ENCODE measurements at places on chromosomes 6 and 20.
A peak's percentile ranks its signal among the peaks of the same experiment; 100 is the strongest.

DNA sequence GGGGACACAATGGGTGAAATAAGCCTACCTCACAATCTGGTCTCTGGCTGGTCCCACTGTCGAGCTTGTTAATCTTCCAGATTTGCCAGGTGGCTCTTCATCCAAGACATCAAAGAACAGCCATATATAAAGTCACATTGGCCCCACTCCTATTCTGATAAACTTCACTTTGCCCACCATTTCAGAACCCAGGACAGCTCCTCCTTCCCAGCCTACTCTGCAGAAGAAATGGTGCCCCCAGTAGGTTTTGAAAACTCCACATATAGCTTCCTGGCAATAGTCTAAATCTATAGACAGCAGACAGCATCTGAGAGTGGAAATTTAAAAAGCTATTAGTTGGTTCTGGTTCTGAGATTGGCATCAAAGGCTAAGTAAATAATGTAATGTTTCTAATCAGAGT lies 143.1 kb upstream of the PCSK2 start:
- DNase-seq = peak; percentile 62

DNA sequence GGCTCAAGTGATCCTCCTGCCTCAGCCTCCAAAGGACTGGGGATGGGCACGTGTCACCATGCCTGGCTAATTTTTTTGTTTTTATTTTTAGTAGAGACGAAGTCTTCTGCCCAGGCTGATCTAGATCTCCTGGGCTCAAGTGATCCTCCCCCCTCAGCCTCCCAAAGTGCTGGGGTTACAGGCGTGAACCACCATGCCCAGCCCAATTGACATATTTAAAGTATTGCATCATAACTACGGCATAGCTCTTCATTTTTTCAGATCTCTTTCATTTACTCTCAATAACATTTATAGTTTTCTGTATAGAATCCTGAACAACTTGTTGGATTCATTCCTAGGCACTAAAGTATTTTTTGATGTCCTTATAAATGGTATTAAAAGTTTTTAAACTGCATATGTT lies 13.0 kb downstream of the SERPINB1 start:
- no peak for DNase-seq

- DNase-seq = no peak
Measured at GRCh38 chr20:36279362-36279761, 26.8 kb upstream of the DLGAP4 start.

GRCh38 chr6:1035401-1035800 lies 276.5 kb upstream of the FOXQ1 start:
- DNase-seq = no peak

- no peak for DNase-seq
Measured at GRCh38 chr20:289693-290083, 862 bp downstream of the C20orf96 start.

DNA sequence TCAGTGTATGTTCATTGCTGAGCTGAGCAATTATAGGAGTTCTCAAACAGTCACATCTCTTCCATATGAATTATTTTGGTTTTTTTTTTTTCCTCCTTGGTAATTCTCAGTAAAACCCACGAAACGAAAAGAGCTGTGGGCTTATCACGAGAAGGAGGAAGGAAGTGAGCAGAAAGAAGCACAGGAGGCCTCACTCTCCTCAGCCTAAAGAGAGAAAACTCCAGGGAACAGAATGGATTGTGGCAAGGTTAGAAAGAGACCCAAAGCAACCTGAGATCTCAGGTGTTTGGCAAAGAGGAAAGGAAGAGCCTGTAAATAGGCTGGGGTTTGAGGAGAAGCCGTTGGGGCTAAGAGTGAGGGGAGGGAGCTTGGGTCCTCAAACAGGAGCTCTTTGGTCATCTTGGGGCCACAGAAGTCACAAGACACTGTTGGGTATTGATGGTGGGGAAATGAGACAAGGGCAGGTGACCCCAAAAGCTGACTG lies 67.8 kb upstream of the CITED2 start:
- DNase-seq = no peak

GRCh38 chr20:52411611-52412010 lies 220.0 kb upstream of the ZFP64 start:
- no peak for DNase-seq

DNA sequence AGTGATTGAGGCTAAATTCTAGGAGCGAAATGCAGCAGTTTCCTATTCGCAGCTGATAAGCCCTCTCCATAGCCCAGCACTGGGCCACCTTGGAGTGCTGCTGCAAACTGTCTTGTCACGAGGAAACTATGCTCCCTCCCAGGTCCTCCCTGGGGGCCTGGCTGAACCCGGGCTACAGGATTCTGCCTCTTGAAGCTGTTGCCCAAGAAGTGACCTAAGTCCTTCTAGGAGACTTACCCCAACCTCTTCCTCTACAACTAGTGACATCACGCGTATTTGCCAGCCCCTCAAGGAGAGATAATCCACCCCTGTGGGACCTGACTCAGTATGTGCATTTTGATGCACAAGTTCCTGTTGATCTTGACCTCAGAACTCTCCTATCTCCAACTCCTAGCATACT lies 26.5 kb upstream of the ZFAND3 start:
- no peak for DNase-seq

GRCh38 chr6:163723759-163724158 lies 309.2 kb downstream of the QKI start:
- DNase-seq = no peak

- DNase-seq = no peak
Measured at GRCh38 chr20:63854766-63855362, 6.4 kb upstream of the ABHD16B start.

DNA sequence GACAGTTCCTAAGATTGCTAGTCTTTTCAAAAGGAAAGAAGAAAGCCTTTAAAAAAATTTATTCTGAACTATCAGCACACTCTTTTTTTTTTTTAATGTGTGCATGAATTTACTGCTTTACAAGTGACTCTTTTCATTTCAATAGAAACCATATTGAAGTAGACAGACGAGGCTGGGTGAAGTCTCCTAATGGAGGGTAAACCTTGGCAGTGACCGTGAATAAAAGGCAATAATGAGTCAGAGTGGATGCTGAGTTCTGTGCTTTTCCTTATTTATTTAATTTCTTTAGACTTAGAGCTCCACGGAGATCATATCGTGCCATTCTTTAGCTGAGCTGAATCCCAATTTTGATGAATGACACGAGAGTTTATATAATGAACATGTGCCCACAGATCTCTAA lies 196.9 kb downstream of the PRL start:
- no peak for DNase-seq

- DNase-seq = no peak
Measured at GRCh38 chr6:105622226-105622625, 219.3 kb upstream of the PREP start.

GRCh38 chr6:140401761-140402160 lies 1027.3 kb upstream of the CITED2 start:
- DNase-seq = no peak

DNA sequence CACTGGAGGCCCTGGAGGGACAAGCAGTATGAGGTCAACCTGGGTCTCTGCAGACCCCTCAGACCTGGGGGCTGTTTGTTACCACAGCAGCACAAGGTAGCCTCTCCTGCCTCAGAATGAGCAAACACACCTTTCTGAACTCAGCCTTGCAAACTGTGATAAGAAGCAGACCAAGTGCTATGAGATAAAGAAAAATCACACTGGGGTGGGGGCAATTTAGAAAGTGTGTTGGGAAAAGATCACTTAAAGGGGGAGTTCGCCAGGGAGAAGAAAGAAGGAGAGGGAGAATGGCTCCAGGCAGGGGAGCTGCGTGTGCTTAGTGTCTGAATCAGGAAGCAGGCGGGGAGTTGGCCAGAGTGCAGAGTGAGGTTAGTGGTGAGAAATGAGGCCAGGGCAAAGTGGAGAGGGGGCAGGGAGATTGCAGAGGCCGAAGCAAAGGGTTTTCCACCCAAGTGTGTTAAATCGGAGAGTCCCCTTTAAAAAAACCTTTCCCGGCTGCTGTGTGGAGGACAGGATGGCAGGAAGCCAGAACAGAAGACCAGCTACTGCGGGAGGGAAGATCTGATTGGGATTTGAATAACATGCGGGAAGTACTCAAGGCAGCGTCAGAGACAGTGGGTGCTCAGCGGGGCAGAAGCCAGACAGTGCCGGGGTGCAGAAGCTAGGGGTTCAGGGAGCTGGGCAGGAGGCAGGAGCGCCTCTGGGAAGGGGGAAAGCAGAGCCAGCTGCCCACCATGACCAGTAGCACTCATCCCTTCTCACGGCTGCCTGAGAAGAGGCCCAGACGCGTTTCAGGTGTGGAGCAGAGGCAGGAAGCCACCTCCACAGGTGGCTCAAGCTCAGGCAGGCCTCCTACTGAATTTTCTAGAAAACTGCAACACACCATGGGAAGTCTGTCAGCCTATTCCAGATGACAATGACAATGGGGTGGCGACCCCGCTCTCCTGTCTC lies 9.0 kb downstream of the ADA start:
- peak; percentile 86 for DNase-seq

DNA sequence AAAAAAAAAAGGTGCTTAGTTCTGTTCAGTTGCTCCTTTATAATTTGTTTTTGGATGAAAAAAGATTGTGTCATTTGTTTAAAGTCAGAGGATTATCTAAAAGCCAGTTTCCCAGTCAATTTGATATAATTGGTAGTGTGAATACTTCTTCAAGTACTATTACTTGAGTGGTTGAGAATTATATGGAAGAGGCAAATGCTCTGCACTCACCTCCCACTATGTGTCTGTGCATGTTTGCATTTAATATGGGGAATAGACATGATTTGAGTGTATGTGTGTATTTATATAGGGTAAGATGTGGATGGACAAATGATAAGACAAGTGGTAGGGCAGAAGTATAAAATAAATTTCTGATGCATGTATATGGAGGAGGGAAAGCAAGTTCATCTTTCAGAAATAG lies 15.8 kb downstream of the GJA1 start:
- no peak for DNase-seq

- no peak for DNase-seq
Measured at GRCh38 chr6:148708707-148709106, 38.1 kb upstream of the UST start.

- no peak for DNase-seq
Measured at GRCh38 chr20:44908987-44909871, 631 bp upstream of the PABPC1L start.

DNA sequence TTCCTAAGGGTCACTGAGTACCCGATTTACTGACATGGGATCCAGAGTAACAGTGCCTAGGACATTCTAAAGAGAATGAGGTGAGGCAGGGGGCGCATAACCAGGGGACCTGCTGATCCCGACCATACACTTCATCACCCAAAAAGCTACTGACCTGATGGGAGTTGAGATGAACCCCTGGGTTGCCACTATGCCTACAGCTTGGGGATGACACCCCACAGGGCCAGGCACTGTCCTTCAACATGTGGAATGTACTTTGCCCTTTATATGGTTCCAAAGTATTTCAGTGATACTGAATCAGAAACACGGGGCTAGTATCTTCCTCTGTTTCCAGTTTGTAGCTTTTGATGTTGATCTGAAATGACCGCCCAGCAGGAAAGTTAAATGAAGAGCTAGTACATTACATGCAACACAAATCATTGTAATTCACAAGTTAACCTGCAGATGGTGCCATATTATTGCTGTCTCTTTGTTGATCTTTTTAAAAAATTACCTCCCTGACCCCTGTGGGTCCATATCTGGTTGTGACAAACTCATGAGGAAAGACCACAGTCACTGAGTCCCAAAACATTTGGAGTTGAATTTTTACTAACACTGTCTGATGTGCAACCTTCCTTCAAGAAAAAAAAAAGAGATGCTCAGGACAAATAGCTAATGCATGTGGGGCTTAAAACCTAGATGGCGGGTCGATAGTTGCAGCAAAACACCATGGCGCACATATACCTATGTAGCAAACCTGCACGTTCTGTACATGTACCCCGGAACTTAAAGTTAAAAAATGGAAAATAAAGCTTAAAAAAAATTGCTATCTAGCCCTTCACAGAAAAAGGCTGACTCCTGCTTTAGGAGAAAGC lies 42.7 kb upstream of the GCNT2 start:
- DNase-seq = peak; percentile 69

- DNase-seq = peak; percentile 45
Measured at GRCh38 chr6:41577356-41578216, 31.4 kb downstream of the FOXP4 start.

DNA sequence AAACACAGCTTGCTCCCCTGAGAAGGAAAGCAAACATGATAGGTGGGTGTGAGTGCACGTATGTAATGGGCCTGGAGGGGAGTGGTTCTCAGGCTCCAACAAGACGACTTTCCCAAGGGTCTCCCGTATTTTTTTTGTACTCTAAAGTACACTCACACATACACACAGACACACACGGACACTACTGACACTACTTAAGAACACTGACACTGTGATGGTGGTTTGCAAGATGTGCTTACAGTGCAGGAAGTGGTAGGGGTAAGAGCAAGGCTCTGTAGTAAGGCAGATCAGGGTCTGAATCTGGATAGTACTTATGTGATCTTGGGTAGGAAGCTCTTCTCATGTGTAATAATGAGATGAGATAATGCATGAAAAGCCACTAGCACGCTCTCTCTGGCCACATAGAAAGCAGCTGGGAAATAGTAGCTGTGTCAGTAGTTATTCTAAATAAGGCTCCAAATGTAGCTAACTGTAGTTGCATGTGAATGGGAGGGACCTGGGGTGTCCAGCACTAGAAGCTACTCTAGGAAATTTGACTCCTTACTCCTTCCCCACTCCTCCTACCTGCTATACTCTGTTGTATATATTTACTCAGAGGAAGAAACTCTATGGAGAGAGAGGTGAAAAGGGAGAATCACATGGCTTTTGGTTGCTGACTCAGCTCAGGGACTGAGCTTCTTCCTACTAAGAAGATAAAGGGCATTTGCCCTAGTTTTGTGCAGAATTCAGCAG lies 8.4 kb upstream of the ZBTB24 start:
- no peak for DNase-seq

GRCh38 chr6:152372945-152373344 lies 264.2 kb downstream of the SYNE1 start:
- DNase-seq = no peak

DNA sequence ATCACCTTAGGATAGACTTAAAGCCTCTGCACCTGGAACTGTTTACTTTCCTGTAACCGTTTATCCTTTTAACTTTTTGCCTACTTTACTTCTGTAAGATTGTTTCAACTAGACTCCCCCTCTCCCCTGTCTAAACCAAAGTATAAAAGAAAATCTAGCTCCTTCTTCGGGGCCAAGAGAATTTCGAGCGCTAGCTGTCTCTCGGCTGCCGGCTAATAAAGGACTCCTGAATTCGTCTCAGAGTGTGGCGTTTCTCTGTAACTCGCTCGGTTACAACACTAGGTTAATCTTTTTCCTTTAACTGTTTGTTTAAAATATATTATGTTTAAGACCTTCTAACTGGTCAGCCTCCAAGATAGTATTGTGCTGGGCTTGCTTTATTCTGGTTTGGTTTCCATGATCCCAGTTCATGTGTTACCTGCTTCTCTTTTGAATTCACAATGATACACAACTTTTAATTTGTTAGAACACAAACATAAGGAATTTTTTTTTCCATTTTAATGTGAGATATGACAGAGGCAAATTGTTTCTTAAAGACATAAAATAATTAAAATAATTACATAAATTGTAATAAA lies 8.7 kb upstream of the NQO2 start:
- DNase-seq = no peak

DNA sequence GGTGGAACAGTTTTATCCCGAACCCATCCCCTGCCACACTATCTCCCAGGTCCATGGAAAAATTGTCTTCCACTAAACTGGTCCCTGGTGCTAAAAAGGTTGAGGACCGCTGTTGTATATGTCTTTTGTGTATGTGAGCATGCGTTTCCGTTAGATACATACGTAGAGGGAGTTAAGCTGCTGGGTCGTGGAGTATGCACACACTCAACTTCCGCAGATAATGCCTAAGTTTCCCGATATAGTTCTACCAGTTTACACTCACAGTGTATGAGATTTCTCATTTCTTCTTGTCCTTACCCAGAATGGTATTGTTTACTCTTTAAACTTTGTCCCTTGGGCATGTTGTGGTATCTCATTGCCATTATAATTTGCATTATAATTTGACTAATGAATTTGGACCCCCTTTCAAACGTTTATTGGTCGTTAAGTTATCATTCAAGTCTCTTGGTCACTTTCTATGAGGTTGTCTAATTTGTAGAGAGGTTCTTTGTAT lies 50.5 kb upstream of the SCAF8 start:
- no peak for DNase-seq

Measured in A673 (cell line).